ENCODE measurements at places on chromosomes 5 and 9.

GRCh38 chr5:58466939-58467338, 7.1 kb upstream of the PLK2 start:
- no peak for DNase-seq

GRCh38 chr9:74672237-74672636, 175.1 kb downstream of the RORB start:
- DNase-seq: no peak

- DNase-seq: no peak
These were observed 35.0 kb downstream of the MTX3 start for GRCh38 chr5:79955941-79956670.

DNA sequence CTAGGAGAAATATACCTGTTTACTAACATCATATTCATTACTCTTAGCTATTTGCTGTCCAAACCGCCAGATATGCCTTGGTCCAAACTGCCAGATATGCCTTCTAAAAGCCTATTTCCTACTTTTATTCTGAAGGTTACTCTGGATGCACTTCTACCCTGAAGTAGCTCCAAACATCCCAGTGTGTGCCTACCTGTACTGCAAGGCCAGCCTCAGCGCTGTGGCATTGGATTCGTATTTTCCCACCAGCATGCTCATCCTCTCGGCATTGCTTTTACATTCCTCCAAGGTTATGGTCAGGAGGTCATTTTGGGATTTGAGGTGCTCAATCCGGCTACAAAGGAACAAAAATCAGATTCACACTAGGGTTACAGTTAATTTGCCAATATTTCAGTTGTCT, 94.3 kb downstream of the DCP2 start:
- DNase-seq: no peak

All from effector memory CD4-positive, alpha-beta T cell (primary cell).